ENCODE measurements at places on chromosomes 13 and 19.

GRCh38 chr13:110413016-110413675, 106.1 kb downstream of the COL4A2 start:
- DNase-seq, result no peak
- H3K36me3 ChIP-seq, result peaks cover 44% of the 10 kb centered on the region
- no peak overlapping the region for H3K27ac ChIP-seq
- no peaks in the 10 kb centered on the region for H3K27me3 ChIP-seq

DNA sequence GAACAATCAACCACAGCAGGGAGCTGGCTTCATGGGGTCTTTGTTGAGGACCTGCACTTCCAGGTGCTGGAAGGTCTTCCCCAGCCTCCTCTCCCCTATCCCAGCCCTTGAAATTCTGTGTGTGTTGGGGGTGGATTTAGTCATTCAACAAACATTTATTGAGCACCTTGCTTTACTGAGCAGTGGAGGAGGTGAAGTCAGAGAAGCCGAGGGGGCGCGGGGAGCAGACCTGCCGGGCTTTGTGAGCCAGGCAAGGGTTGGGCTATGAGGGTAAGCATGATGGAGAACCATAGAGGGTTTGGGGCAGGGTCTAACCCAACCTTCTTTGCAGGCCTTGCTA, 3.5 kb upstream of the C19orf85 start:
- no peaks in the 10 kb centered on the region for H3K36me3 ChIP-seq
- H3K27ac ChIP-seq, result no peak overlapping the region
- no peak for DNase-seq
- H3K27me3 ChIP-seq, result no peaks in the 10 kb centered on the region
- no peaks in the 10 kb centered on the region for H3K4me1 ChIP-seq

DNA sequence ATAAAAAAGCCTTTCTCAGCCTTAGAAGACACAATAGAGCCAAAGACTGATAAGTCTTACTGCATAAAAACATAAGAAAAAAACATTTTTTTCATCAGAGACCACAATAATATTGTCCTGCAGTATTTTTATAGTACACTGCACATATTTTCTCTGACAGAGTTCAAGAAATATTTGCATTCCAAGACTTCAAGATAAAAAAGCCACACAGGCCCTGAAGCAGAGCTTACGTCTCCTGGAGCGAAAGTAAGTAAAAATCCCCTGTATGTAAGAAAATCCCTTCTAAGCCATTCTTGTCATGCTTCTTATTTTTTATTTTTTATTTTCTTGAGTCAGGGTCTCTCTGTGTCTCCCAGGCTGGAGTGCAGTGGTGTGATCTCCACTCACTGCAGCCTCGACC, 755.9 kb downstream of the LIG4 start:
- H3K27ac ChIP-seq, result no peak overlapping the region
- H3K4me3 ChIP-seq, result no peak overlapping the region
- no peaks in the 10 kb centered on the region for H3K36me3 ChIP-seq
- H3K4me1 ChIP-seq, result no peaks in the 10 kb centered on the region
- DNase-seq, result no peak

DNA sequence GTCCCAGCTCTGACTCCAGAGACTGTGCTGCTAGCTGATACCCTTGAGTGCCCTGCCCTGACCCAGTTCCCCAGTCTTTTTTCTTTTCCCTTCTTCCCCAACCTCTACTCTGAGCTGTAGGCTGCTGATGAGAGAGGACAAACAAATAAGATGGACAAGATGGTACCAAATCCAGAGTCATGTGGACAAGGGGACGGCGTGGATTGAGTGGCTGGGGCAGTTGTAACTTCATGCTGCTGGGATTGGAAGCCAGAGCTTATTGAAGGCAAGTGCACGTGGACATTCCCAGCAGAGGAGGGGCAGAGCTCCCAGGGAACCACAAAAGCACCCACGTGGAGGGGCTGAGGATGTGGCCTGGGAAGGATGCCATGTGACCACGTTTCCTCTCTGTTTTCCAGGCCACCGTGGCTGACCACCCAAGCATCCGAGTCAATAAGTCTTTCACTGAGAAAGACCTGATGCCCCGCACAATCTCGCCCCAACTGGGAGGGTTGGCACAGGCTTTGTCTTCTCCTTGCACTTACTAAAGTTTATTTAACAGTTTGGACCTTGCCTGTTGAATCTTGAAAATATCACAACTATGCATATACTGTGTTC, 323.3 kb upstream of the ZNF507 start:
- no peaks in the 10 kb centered on the region for H3K36me3 ChIP-seq
- DNase-seq, result no peak
- H3K27ac ChIP-seq, result no peak overlapping the region
- H3K4me1 ChIP-seq, result no peaks in the 10 kb centered on the region
- no peak overlapping the region for H3K4me3 ChIP-seq

DNA sequence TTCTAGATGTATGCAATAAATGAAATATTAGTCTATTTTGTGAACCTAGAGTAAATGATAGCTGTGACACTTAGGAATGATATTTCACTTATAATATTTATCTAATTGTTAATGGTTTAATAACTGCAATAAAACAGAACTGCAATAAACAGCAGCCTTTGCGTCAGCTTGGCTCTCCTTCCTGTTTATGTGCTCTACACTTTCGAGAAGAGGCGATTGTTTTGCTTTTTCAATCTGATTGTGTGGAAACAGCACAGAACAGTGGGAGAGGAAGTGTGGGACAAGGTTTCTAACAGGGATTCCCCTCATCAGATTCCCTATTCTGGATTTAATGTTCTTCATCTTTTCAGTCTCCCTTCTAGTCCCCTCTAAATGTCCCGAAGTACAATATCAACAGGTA, 17.3 kb upstream of the TRPC4 start:
- no peak overlapping the region for H3K4me3 ChIP-seq
- no peak for DNase-seq
- no peaks in the 10 kb centered on the region for H3K4me1 ChIP-seq
- no peak overlapping the region for H3K27ac ChIP-seq
- H3K36me3 ChIP-seq, result no peaks in the 10 kb centered on the region

DNA sequence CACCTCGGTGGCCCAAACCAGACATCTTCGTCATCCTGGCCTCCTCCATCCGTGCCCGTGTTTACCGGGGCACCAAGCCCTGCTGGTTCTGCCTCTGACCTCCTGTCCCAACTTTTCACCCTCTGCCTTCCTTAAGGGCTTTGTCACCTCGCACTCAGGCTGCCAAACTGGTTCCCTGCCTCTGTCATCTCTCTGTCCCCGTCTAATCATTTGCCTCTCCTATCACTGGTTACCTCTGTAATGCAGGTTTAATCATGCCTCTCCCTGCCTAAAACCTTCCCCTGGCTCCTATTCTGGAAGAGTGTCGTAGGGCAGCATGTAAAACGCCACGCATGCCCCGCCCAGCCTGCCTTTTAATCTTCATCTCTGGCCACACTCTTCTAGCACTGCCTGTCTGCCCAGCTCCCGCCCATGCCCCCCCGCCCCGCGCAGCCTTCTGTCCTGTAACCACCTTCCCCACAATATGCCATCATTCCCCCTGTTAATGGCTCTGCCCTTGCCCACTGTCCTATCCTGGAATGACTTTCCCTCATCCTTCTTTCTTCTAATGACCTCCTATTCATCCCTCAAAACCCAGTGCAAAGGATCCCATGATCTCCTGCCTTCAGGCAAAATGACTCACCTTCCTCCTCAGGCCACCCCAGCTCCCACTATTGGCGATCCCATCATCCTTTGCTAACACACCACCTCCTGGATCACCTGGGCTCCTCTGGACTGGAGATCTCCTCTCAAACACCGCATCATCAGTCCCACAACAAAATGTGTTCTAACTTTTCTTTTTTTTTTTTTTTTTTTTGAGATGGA, 66.7 kb downstream of the PEX11G start:
- no peaks in the 10 kb centered on the region for H3K4me1 ChIP-seq
- no peak overlapping the region for H3K27ac ChIP-seq
- no peak overlapping the region for H3K4me3 ChIP-seq
- H3K27me3 ChIP-seq, result no peaks in the 10 kb centered on the region

DNA sequence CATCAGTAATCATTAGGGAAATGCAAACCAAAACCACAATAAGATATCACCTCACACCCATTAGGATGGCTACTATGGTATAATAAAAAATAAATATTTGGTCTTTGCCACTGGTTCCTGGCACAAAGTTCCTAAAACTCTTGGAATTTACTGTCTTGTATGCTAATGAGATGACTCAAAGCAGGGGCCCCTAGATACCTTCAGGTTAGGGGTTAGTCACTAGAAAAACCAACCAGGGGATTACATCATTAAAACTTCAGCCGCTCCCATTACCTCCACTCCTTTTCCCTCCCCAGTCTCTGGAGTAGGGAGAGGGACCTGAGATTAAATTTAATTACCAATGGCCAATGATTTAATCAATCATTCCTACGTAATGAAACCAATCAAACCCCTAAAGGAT, 49.6 kb downstream of the THSD1 start:
- no peaks in the 10 kb centered on the region for H3K4me1 ChIP-seq
- H3K27me3 ChIP-seq, result peaks cover 10% of the 10 kb centered on the region
- H3K36me3 ChIP-seq, result no peaks in the 10 kb centered on the region
- no peak for DNase-seq

DNA sequence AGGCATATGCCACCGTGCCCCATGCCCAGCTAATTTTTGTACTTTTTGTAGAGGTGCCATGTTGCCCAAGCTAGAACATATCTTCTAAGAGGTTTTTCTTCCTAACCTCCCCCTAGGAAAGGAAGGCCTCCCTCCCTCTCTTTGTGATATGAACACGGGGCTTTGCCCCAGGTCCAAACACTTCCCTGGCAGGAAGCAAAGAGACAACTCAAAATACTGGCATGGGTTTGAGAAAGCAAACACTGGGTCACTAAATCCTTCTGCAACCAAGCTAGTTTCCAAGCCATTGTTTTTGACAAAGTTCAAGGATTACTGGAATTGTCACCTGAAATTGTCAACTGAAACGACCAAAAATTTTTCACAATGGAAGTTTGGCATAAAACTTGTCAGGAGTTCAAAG, 8.8 kb downstream of the CC2D1A start:
- H3K36me3 ChIP-seq, result peaks cover 30% of the 10 kb centered on the region
- H3K27ac ChIP-seq, result no peak overlapping the region
- H3K27me3 ChIP-seq, result no peaks in the 10 kb centered on the region
- no peak for DNase-seq

GRCh38 chr13:81540777-81541176, 1199.9 kb upstream of the SPRY2 start:
- no peak overlapping the region for H3K27ac ChIP-seq
- H3K4me1 ChIP-seq, result no peaks in the 10 kb centered on the region
- no peaks in the 10 kb centered on the region for H3K36me3 ChIP-seq
- H3K4me3 ChIP-seq, result no peak overlapping the region

DNA sequence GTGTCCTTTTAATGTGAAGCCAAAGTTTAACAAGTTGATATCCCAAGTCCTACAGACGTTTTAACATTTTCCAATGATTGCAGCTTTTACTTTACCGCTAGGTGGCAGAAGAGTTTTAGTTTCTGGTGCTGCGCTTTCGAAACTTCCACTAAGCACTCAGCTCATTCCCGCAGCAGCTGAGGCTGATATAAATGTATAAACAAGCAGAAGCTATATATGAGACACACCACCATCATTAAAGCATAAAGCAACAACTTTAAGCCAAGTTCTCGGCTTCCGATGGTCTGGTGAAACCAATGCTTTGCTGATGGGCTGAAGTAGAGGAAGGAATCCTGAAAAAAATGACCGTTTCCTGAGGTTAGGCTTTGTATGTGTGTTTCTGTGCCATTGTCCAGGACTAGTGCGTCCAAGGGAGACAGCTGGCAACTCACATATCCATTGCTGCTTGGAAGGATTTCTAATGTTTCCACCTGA, 753.9 kb downstream of the OLFM4 start:
- H3K4me1 ChIP-seq, result peaks cover 6% of the 10 kb centered on the region
- no peaks in the 10 kb centered on the region for H3K27me3 ChIP-seq
- no peaks in the 10 kb centered on the region for H3K36me3 ChIP-seq
- peak overlapping the region; percentile 36 for H3K4me3 ChIP-seq

DNA sequence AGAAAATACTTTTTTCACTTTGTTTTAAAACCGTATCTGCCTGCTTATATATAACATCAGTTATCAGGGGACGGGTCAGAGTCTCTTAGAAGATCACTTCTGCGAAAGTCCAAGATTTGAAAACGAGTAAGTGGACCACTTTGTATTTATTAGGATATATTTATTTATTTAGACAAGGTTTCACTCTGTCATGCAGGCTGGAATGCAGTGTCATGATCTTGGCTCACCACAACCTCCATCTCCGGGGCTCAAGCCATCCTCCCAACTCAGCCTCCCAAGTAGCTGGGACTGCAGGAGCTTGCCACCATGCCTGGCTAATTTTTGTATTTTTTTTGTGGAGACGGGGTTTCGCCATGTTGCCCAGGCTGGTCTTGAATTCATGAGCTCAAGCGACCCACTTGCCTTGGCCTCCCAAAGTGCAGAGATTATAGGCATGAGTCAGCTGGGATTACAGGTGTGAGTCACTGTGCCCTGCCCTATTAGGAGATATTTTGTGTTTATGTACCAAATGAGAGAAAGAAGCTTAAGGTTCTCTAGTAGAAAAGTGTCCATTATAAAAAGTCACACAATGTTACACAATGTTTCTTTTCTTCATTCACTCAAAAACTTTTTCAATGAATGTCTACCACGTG, 39.5 kb downstream of the RASL11A start:
- DNase-seq, result no peak
- no peaks in the 10 kb centered on the region for H3K36me3 ChIP-seq
- H3K27me3 ChIP-seq, result no peaks in the 10 kb centered on the region
- H3K4me1 ChIP-seq, result peaks cover 5% of the 10 kb centered on the region
- H3K4me3 ChIP-seq, result no peak overlapping the region

GRCh38 chr19:35913589-35913988, 5.5 kb upstream of the TYROBP start:
- H3K27ac ChIP-seq, result no peak overlapping the region
- DNase-seq, result no peak
- no peak overlapping the region for H3K4me3 ChIP-seq
- no peaks in the 10 kb centered on the region for H3K27me3 ChIP-seq
- H3K4me1 ChIP-seq, result peaks cover 2% of the 10 kb centered on the region
- H3K36me3 ChIP-seq, result no peaks in the 10 kb centered on the region

DNA sequence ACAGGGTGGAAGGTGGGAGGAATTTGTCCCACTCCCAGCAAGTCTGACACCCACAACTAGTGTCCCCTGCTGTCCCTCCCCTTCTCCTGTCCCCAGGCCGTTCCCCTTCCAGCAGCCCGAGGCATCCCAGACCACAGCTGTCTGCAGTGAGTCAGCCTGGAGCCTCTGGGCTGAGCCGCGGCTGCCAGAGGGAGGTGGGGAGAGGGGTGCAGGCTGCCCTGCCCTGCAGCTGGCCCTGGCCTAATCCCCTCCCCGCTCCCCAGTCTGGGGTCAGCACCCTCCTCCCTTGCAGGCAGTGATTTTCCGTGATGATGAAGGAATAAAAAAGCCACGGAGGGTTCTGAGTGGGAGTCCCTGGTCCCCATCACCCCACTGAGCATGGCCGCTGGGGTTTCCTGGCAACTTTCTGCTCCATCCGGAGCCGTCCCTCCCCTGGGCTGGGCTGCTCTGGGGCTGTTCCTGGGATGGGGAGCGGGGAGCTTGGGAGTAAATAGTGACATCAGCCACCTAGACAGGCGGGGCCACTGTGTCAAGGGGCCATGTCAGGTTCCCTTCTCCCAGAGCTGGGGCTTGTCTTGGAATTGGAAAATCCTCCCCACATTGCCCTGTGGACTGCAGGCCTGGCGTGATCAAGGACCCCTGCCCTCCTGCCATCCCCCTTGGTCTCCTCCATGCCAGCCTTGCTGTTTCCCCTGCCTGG, 16.8 kb downstream of the SPC24 start:
- H3K4me3 ChIP-seq, result no peak overlapping the region
- H3K4me1 ChIP-seq, result peaks cover 33% of the 10 kb centered on the region
- peak overlapping the region; percentile 3 for H3K27ac ChIP-seq
- DNase-seq, result peak; percentile 57
- no peaks in the 10 kb centered on the region for H3K27me3 ChIP-seq

All from neuronal stem cell (in vitro differentiated cells).